ENCODE measurements at places on chromosomes 7 and 10.

GRCh38 chr7:151019130-151019447 lies 5.2 kb downstream of the ATG9B start:
- no peak for DNase-seq

DNA sequence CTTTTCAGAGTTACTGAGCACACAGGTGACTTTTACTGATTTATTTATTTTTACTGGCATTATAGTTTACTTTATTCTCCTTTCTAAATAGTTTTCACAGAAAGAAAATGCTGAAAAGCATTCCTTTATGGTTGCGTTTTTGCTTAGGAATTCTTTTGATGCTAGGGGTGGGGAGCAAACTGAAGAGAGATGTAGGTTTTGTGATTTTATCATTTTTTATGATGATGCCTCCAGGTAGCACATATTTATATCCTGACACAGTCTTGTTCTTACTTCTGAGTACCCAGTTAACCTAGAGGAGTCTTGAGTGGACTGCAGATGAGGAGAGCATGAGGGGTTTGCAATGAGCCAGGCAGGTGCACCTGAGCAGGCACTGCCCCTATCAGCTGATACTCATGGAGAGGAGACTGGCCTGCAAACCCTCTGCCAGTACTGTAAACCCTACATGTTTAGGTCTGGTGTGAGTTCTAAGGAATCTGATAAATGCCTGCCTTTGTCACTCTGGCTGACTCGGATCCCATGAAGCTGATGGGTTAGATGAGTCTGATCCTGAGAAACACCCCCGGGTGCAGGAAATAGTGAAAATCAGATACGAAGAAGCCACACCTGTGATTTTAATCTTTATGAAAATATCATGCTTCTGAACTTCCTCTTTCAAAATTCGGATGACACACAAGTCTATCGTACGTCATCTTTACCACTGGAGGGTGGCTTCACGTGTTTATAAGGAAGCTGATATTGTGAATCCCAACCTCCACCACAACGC lies 302.9 kb downstream of the WDR37 start:
- no peak for DNase-seq

GRCh38 chr10:122632031-122632430 lies 67.6 kb downstream of the C10orf120 start:
- no peak for DNase-seq

GRCh38 chr7:7779888-7780287 lies 61.5 kb upstream of the RPA3 start:
- DNase-seq: no peak

DNA sequence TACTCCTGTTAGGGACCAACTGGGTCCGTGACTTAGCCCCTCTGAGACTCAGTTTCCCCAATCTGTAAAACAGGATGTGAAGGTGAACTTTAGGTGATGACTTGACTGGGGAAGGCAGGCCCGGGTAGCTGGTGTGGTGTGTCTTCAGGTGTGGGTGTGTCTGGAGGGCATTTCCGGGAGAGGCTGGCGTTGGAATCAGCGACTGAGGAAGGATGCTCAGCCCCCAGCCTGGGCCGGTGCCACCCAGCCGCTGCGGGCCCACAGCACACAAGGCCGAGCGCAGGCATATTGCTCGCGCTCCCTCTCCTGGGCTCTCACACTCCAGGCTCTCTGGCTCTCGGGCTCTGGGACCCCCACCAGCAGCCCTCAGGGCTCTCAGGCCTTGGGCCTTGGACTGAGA lies 31.7 kb upstream of the CNPY1 start:
- DNase-seq: no peak

DNA sequence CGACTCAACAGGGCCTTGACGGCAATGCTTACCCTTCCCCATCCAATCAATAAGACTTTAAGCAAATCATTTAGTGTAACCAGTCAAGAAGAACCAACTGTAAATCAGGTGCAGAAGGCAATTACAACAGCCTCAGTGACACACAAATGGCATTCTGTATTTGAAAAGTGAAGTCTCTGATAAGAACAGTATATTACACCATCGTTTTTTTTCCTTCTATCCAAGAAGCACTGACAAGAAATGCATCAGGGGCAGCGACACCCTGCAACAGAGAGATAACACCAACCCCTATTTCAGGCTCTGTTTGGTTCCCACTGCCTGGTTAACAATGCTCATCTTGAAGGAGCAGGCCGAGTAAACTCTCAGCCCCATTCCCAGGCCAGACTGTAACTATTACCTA lies 204.0 kb upstream of the AOAH start:
- no peak for DNase-seq
